ENCODE measurements at places on chromosomes 1 and 21.

GRCh38 chr21:41032541-41032940 lies 135.4 kb upstream of the BACE2 start:
- no peak for DNase-seq

DNA sequence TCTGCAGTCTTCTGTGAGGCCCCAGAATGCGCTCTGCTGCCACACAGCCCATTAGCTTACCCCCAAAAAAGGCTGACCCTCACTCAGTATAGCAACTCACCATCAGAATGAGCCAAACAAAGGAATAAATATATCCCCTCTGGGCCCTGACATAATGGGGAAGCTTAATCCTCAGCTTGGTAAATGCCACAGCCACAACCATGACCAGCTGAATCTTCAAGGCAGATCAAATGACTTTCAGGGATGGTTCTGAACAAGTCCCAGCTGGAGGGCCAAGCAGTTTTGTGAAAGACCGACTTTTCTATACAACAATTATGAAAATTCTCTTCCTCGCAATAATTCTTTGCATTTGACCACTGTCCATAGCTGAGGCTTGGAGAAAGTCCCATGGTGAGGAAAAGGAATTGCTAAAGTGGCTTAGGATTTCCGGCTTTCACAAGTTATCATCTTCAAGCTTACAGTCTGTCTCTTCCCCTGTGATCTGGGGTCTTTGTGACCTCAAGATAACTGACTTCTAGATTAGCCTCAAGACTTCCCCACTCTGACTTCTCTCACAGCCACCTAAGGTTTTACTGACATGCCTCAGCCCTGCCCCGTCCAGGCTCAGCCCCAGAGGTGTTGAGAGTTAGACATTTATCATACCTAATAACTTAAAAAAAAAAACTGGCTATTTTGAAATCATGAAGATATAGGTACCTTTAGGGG lies 47.8 kb upstream of the PBX1 start:
- DNase-seq: no peak

- no peak for DNase-seq
Measured at GRCh38 chr1:33244809-33245186, 11.5 kb upstream of the ZNF362 start.

- no peak for DNase-seq
Measured at GRCh38 chr21:14358775-14359174, 24.2 kb downstream of the HSPA13 start.

GRCh38 chr1:24105368-24106160 lies 6.4 kb downstream of the MYOM3 start:
- no peak for DNase-seq

- DNase-seq: no peak
Measured at GRCh38 chr21:34984356-34985058, 64.6 kb downstream of the RUNX1 start.

DNA sequence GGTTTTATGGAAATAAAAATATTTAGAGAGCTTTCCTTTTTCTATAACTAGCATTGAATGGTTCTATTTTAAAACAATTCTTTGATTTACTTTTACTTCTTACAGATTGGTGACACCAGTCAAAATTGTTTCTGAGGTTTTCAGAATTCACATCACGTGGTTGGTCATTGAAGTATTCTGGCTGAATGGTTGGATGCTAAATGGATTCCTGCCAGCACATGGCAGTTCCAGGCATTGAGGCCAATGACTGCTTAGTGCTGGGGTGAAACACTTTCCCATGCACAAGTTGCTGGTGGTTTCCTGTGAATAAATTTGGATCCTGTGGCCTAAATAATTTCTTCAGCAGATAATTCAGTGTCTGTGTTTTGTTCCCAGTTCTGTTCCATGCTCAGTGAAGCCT lies 20.6 kb downstream of the NCAM2 start:
- DNase-seq: no peak

DNA sequence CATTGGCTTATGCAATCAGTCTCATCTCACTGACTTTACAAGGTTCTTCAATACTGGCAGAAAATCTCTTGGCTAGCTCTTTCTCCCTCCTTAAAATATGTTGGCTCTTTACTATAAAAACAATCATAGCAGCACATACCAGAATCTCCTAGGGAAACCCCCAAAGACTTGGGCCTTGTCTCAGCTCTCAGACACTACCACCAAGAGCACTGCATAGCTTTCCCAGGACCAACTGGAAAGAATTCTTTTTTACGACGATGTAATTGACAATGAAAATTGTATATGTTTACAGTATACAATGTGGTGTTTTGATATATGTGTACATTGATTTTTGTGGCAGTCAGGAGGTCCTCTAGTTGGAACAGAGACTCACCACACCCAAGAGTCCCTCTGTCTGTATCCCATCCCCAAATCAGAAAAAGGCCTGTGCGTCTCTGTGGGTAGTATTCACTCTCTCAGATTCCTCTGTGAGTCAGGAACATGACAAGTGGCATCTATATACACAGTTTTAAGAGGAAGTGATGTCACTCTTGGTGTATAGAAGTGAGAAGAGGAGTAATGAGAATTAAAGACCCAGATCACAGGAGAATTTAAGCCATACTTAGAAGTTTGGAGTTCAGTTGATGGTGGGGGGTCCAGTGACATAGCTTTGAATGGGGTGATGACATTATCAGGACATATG lies 21.1 kb downstream of the SMAP2 start:
- DNase-seq: no peak

DNA sequence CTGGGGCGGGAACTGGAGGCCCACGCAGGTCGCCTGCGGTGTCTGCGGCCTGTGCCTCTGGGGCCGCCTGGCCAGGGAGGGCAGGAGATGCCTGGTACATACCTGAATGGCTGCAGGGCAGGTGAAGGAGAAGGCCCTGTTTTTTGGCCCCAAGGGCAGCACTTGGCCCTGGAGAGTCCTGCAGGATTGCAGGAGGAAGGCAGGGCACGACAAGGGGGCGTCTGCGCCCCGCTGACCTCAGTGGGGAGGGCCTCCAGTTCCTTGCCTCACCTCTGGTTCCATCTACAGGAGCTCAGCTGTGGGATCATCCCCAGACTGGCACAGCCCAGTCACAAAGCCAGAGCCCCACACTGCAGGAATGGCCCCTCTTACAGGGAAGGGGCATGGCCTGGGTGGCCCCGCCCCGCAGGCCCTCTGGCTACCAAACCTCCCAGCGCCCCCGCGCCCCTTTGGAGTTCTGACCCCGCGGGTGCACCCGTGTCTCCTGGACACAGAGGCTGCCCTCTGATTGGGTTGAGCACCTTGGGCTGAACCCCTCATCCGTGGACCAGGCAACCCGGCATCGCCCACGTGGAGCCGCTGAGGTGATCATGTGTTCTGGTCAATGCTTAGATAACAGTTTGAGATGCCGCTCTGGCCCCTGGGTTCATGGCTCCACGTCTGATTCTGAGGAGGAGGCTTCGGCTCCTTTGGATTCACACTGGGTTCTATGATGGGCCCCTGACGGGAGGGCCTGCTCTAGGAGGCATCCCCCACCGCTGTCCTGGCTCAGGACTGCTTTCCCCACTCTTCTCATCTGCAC lies 1.3 kb upstream of the PEX10 start:
- DNase-seq: no peak

DNA sequence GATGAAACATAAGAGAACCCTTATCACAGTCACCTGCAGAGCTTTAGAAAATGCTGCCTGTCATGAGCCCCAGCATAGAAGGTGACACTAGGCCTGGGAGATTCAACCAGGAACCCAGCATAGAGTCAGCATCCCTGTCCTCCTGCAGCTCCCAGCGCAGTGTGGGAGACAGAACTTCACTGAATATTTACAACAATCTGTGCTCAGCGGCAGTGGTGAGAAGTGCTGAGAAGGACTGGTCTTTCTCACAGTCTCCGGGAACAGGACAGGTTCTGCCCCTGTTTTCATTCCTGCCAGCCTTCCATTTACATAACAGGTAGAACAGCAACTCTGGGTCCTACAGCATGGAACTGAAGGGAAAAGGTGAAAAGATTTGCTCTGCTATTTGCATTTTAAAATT lies 83.5 kb upstream of the GADD45A start:
- no peak for DNase-seq

DNA sequence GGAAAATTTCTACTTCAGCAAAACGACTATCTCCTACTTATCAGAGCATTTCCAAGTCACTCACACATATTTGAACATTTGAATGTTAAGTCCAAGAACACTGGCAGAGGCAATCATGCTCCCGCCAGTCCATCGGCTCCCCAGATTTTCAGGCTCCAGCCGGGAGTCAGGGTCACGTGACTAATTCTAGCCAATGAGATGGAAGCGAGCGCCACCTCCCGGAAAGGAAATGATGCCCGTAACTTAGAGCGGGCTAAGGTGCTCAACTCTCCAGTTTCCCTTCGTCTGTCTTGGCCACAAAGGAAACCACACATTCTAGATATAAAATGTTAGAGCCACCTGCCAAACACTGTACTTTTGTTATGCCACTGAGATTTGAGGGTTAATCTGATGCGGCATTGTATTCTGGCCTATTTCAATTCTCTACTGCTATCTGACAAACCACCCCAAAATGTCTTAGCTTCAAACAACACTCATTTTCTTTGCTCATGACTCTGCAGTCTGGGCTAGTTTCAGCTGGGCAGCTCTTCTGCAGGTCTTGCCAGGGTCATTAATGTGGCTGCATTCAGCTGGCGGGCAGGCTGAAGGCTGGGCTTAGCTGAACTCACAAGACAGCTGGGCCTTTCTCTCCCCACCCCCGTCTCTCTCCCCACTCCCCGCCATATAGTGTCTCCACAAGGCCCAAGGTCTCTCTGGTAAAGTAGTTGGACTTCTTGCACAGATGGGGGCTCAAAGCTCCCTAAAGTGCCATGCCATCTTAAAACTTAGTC lies 16.5 kb upstream of the LHX4 start:
- DNase-seq: no peak

GRCh38 chr1:83641206-83641658 lies 357.7 kb downstream of the TTLL7 start:
- peak; percentile 42 for DNase-seq

DNA sequence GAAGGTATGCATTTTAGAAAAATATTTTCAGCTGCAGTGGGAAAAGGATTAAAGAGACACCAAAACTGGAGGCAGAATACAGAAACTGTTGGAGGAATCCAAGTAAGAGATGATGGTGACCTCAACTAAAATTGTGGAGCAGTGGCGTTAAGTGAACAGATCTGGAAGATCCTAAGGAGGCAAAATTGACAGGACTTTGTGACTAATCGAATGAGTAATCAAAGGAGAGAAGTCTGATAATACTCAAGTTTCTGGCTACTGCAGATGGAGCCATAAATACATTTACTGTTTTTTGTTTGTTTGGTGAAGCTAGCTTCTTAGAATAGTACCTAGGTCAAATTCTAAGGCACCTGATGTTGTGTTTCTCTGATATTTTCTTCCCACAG lies 3.1 kb downstream of the CTBS start:
- DNase-seq: no peak

GRCh38 chr1:47940779-47941178 lies 56.4 kb downstream of the TRABD2B start:
- no peak for DNase-seq

DNA sequence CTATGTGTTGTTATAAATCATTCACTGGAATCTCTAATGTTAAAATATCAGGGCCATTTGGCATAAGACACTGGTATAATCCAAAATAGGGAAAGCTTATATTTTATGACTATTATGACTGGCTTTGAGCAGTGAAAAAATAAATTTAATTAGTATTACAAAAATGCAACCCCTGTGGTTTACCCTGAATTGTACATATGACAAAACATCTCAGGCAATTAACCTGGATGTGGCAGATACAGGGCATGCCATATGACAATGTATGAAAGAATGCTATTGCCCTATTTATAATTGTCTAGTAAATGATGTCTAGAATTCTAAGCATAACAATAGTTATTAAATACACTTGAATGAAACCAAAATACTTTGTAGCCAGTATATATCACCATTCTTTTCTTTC lies 532.5 kb upstream of the ADGRL4 start:
- no peak for DNase-seq

DNA sequence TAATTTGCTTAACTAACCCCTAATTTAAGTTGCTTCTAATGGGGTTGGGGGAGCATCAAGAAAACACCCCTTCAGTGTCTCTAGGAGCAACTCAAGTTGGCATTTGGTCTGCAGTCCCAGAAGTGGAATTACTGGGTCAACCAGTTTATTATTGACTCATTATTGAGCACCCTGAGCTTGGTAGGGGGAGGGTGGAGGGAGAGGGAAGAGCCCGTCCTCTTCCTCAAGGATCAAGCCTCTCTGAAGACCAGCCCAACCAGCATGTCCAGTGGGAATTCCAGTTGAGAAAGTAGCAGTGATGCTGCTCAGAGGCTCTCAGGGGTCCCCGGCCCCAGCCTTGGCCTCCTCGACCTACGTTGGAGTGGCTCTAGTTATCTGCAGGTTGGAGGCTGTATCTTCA lies 2.1 kb upstream of the PLA2G2F start:
- no peak for DNase-seq

GRCh38 chr1:20903437-20903836 lies 116.3 kb upstream of the HP1BP3 start:
- no peak for DNase-seq

DNA sequence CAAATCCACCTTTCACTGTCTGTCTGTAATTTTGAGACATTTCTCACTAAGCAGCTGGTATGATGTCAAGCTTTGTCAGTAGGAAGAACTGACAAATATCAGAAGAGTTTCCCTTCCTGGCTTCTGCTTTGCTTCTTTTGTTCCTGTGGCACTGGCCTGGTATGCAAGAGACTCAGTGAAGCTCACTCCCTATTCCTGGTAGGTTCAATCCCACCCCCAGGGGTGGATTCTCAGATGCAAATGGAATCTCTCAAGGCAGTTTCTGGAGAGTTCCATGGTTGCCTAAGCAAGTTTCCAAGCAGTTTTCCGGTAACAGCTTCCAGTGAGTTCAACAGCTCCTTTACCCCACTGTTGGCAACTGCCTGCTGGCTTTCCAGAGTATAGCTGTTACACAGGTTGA lies 683.4 kb downstream of the PTPRC start:
- DNase-seq: no peak

- no peak for DNase-seq
Measured at GRCh38 chr1:34696981-34697380, 57.9 kb upstream of the GJB5 start.

GRCh38 chr21:44959376-44960091 lies 19.7 kb downstream of the SLX9 start:
- no peak for DNase-seq

Measured in renal pelvis (tissue), 12 donors.